ENCODE measurements at places on chromosomes 6 and 20. TPM values are rescaled to one million over a fixed set of nuclear protein-coding genes. Genes with fewer than 3 reads are reported as not detected.
A peak's percentile ranks its signal among the peaks of the same experiment; 100 is the strongest.

DNA sequence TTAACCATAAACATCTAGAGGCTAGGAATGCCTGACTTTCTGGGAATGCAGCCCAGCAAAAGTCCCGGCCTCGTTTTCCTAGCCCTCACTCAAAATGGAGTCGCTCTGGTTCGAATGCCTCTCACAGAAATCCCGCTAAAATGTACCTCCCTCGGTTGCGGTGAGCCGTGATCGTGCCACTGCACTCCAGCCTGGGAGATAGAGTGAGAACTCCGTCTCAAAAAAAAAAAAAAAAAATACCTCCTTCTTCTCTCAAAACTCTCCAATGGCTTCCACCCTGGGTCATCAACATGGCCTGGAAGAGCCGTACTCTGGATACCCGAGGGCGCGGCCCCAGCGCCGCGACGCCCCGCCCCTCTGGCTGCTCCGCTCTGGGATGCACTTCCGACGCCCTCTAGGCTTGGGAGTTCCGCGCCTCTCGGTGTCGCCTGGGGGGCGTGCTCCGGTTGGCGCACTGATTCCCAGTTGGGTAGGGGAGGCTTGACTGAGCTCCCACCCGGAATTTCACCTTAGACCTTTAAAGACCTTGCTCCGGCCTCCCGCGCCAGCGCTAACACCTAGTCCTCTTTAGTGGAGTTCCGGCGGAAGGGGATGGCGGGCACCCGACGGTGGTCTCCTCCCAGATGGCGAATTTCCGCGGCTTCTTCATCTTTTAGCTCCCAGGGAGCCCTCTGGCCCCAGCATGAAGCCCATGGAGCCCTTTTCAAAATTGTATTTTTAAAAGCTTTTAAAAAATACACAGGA lies 12.3 kb downstream of the HMGN4 start:
- H3K27me3 ChIP-seq, result no peaks in the 10 kb centered on the region
- peak overlapping the region; percentile 40 for H3K27ac ChIP-seq
- peak; percentile 83 for DNase-seq
- no peaks in the 10 kb centered on the region for H3K36me3 ChIP-seq

GRCh38 chr6:37675606-37676005 lies 22.1 kb downstream of the MDGA1 start:
- no peaks in the 10 kb centered on the region for H3K4me1 ChIP-seq
- H3K36me3 ChIP-seq, result no peaks in the 10 kb centered on the region
- no peak overlapping the region for H3K4me3 ChIP-seq
- H3K27me3 ChIP-seq, result no peaks in the 10 kb centered on the region
- no peak overlapping the region for H3K27ac ChIP-seq

DNA sequence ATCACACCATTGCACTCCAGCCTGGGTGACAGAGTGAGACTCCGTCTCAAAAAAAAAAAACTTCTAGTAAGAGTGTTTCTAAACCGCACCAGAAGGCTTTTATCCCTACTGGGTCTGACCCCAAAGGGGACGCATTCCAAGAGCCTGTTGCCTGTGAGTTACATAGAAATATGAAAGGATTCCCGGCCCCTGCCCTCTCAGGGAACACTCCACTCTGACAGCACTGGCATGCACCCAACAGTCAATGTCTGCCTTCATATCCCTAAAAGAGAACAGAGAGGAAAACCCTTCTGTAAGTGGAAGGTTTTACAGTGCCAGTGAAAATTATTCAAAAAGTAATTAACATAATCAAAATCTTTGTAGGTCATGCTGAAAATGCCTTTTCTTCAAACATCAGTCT lies 117.1 kb upstream of the PTPRT start:
- H3K4me3 ChIP-seq, result no peak overlapping the region
- no peaks in the 10 kb centered on the region for H3K36me3 ChIP-seq

DNA sequence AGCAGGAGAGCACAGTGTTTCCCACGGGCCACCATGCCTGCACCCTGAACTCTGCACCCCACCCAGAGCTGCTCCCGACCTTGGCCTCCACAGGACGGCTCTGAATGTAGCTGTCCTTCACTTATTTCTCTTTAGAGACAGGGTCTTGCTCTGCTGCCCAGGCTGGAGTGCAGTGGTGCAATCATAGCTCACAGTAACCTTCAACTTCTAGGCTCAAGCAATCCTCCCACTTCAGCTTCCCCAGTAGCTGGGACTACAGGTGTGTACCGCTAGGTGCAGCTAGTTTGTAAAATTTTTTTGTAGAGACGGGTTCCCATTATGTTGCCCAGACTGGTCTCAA lies 130.9 kb downstream of the AGPAT4 start:
- H3K27ac ChIP-seq, result no peak overlapping the region
- no peaks in the 10 kb centered on the region for H3K27me3 ChIP-seq
- H3K4me1 ChIP-seq, result no peaks in the 10 kb centered on the region
- H3K4me3 ChIP-seq, result no peak overlapping the region

DNA sequence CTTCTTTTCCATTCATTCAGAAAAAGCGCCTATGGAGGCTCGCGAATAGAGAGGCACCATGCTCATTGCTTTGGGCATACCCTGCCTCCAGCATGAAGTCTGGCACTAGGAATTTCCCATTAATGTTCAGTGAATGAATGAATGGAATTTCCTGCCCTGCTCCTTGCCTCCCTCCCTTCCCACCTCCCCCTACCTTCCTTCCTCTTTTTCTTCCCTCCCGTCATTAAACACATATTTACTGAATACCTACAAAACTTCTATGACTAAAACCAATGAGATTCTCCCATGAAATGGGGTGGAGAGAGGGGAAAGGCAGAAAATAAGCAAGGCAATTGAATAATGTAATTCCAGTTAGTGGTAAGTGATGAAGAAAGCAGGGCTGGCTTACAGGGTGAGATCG lies 213.8 kb upstream of the AGPAT4 start:
- H3K4me3 ChIP-seq, result no peak overlapping the region
- DNase-seq, result no peak
- no peaks in the 10 kb centered on the region for H3K36me3 ChIP-seq
- no peaks in the 10 kb centered on the region for H3K27me3 ChIP-seq
- H3K4me1 ChIP-seq, result no peaks in the 10 kb centered on the region

GRCh38 chr6:7236306-7237209 lies 76.4 kb downstream of the SSR1 start:
- no peaks in the 10 kb centered on the region for H3K36me3 ChIP-seq
- no peaks in the 10 kb centered on the region for H3K27me3 ChIP-seq
- no peak overlapping the region for H3K4me3 ChIP-seq
- peaks cover 19% of the 10 kb centered on the region for H3K4me1 ChIP-seq
- peak overlapping the region; percentile 42 for H3K27ac ChIP-seq

DNA sequence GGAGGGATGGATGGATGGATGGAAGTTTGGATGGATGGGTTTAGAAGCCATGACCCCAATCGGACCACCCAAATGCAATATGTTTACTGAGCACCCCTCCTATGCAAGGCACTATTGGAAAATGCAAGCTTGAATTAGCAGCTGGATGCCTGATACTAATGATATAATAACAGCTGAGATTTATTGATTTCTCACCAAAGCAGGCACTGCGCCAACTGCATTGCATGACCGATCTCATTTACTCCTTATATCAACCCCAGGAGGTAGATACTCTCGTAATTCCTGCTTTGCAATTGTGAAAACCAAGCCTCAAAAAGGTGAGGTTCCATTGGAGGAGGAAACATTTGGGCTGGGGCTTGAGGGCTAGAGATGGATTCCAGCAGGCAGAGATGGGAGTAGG lies 89.7 kb downstream of the KCNB1 start:
- H3K4me1 ChIP-seq, result no peaks in the 10 kb centered on the region
- no peak overlapping the region for H3K27ac ChIP-seq
- no peak for DNase-seq
- H3K36me3 ChIP-seq, result no peaks in the 10 kb centered on the region
- no peaks in the 10 kb centered on the region for H3K27me3 ChIP-seq
- no peak overlapping the region for H3K4me3 ChIP-seq

GRCh38 chr6:11043378-11043960 lies 636 bp downstream of the ELOVL2 start:
- no peaks in the 10 kb centered on the region for H3K36me3 ChIP-seq
- no peak overlapping the region for H3K27ac ChIP-seq
- H3K4me3 ChIP-seq, result peak overlapping the region; percentile 89
- H3K27me3 ChIP-seq, result peaks cover 25% of the 10 kb centered on the region
- no peaks in the 10 kb centered on the region for H3K4me1 ChIP-seq
- DNase-seq, result peak; percentile 32

DNA sequence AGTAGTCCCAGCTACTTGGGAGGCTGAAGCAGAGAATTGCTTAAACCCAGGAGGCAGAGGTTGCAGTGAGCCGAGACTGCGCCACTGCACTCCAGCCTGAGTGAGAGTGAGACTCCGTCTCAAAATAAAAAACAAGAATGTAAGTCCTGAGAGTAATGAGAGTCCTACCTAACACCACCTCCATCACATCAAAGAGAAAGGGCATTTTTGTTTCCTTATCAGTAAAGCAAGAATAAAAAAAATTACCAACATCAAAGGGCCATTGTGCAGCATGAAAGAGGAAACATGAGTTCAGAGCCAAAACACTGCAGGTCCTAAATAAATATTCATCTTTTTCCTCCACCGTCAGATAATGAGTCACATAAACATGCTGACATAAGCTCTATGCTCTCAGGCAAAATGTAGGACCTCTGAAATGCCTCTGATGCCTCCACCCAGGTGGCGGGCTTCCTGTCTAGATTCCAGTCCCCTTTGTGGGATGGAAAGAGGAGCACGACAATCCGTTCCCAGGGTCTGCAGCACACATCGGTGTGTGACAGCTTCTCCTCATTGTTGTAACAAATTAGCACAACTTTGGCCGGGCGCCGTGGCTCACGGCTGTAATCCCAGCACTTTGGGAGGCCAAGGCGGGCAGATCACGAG lies 7.2 kb downstream of the ATP9A start:
- no peaks in the 10 kb centered on the region for H3K27me3 ChIP-seq
- H3K27ac ChIP-seq, result peak overlapping the region; percentile 78

DNA sequence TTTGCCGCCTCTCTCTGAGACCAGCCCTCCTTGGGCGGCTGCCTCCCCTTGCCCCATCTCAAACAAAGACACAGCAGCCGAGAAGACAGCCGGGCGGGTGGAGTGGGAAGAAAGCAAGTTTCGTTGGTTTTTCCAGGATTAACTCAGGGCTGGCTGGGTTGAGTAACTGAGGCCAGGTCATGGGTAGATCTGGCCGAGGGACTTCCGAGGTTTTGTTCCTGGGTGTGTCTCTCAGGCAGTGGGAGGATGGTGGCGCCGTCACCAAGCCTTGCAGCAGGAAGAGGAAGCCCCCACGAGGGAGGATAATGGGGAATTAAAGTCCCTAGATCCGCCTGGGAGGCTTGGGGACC lies 167.2 kb downstream of the TTLL2 start:
- H3K4me3 ChIP-seq, result no peak overlapping the region
- H3K27me3 ChIP-seq, result no peaks in the 10 kb centered on the region
- H3K27ac ChIP-seq, result peak overlapping the region; percentile 96
- peak; percentile 53 for DNase-seq

GRCh38 chr6:35948725-35949124 lies 27.8 kb upstream of the SRPK1 start:
- no peaks in the 10 kb centered on the region for H3K27me3 ChIP-seq
- H3K27ac ChIP-seq, result no peak overlapping the region
- no peaks in the 10 kb centered on the region for H3K4me1 ChIP-seq
- DNase-seq, result no peak

GRCh38 chr6:89975991-89976693 lies 81.9 kb downstream of the GJA10 start:
- DNase-seq, result no peak
- peaks cover 27% of the 10 kb centered on the region for H3K4me1 ChIP-seq
- no peaks in the 10 kb centered on the region for H3K27me3 ChIP-seq

GRCh38 chr6:7108196-7108963 lies 619 bp downstream of the RREB1 start:
- H3K27me3 ChIP-seq, result no peaks in the 10 kb centered on the region
- peak overlapping the region; percentile 98 for H3K27ac ChIP-seq
- H3K4me3 ChIP-seq, result peak overlapping the region; percentile 92
- H3K4me1 ChIP-seq, result peaks cover 30% of the 10 kb centered on the region
- DNase-seq, result peak; percentile 72
- H3K36me3 ChIP-seq, result no peaks in the 10 kb centered on the region

DNA sequence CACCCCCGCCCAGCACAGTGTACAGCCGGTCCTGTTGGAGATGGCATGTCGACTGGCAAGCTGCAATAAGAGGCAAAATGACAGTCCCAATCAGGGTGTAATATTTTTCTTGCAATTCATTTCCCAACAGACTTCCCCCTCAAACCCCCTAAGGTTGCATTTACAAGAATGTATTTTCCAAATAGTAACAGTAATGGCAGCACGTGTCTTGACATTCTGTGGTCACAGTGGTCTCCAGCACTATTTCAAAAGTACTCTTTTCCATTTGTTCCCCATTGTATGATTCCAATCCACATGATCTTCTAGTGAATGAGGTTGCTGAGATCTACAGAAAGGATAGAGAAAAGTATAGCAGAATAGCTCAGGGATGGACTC lies 97.8 kb upstream of the CARMIL1 start:
- no peaks in the 10 kb centered on the region for H3K27me3 ChIP-seq
- H3K4me1 ChIP-seq, result peaks cover 8% of the 10 kb centered on the region
- H3K36me3 ChIP-seq, result no peaks in the 10 kb centered on the region
- no peak overlapping the region for H3K27ac ChIP-seq

- no peaks in the 10 kb centered on the region for H3K36me3 ChIP-seq
- no peaks in the 10 kb centered on the region for H3K27me3 ChIP-seq
- no peak for DNase-seq
- peaks cover 13% of the 10 kb centered on the region for H3K4me1 ChIP-seq
- H3K4me3 ChIP-seq, result no peak overlapping the region
- peak overlapping the region; percentile 12 for H3K27ac ChIP-seq
Measured at GRCh38 chr6:149013586-149014344, 266.9 kb downstream of the UST start.

DNA sequence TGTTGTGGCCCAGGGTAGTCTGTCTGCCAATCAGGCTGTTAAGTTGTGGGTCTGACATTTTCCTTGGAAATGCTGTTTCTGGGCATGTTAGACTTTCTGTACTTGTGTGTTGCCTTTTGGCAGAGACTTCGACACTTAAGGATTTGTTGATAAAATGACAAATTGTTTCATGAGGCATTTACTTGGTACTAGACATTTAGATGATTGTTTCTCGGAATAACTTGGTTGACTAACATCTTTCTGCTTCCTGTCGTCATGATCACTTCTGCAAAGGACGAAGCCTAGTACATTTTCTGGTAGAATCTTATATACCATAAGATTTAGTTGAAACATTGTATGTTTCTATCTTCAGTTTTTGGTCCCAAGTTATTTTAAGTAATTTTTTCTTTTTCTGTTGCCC lies 34.1 kb downstream of the UTRN start:
- H3K4me3 ChIP-seq, result no peak overlapping the region
- H3K36me3 ChIP-seq, result no peaks in the 10 kb centered on the region
- H3K27ac ChIP-seq, result no peak overlapping the region
- H3K27me3 ChIP-seq, result no peaks in the 10 kb centered on the region
- no peak for DNase-seq

The PHACTR1 gene
- 2.8 TPM for total RNA-seq

The ZFP57 gene
- total RNA-seq, result not detected

The BMP7 gene
- total RNA-seq, result 12.8 TPM

The DLL1 gene
- total RNA-seq, result 3.3 TPM

Data from hepatocyte (in vitro differentiated cells).